ENCODE measurements at places on chromosomes 3 and 15.

- DNase-seq: no peak
These were observed 43.7 kb downstream of the CTDSPL start for GRCh38 chr3:37905346-37905745.

DNA sequence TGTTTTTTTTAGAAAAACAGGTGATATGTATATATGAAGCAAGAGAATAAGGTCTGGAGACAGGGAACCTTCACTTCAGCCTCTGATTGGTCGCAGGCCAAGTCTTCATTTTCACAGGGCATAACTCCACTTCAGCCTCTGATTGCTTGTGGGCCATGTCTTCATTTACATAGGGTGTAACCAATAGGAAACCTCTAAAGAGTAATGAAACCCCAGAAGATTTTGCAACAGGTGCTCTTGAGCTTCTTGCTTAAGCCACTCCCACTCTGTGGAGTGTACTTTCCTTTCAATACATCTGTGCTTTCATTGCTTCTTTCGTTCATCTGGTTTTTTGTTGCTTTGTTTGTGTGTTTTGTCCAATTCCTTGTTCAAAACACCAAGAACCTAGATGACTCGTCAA, 22.6 kb upstream of the SCG3 start:
- no peak for DNase-seq

- DNase-seq: no peak
These were observed 144.6 kb upstream of the TMCO5A start for GRCh38 chr15:37789881-37790280.

DNA sequence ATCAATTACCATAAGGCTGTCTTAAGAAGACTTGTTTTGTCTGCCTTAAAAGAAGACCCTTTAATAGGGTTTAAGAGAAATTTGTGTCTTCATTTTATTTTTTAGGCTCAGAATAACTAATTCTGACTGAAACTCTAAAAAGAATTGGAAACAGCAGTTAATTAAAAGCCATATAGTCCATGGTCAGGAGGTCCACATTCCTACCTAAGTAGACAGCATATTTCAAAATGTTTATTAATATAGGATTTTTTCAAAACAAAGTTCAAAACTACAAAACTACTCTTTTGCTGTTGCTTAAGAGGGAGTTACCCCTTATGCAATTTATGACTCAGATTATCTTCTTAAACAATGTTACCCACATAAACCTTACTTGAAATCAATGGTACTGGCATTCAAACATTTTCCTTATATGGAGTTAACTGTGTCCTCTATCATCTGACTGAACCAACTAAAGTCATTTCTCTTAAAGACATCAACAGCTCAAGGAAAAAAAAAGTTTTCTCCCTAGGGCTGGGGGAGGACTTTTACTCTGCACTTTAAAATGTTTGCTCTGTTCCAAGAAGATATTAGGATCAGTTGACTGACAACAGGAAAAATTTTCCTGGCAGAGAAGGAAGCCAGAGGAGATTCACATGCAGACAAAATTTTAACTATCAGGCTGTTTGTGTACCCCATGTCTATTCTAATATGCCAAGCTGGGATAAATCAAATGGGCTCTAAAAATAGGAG, 56.8 kb upstream of the NANOGP8 start:
- no peak for DNase-seq

GRCh38 chr3:142077859-142078500, 71.4 kb downstream of the TFDP2 start:
- DNase-seq: no peak

GRCh38 chr3:142808103-142808917, 80.6 kb downstream of the PCOLCE2 start:
- DNase-seq: no peak

DNA sequence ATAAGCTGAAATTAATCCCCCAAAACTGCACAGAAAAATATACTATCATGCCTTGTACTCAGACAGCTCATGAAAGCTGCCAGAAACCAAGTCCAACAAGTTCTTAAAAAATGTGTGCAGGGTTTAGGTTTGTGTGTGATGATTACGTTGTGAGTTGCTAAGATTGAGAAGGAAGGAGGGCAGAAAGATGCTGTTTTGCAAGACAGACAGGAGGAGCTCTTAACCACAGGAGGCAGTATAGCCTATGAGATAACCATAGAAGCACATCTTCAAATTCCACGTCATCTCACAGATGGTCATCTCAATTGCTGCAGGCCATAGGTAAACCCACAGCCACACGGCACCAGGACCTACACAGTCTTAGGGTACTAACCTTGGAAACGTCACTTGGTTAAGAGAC, 191.9 kb downstream of the STT3B start:
- no peak for DNase-seq

DNA sequence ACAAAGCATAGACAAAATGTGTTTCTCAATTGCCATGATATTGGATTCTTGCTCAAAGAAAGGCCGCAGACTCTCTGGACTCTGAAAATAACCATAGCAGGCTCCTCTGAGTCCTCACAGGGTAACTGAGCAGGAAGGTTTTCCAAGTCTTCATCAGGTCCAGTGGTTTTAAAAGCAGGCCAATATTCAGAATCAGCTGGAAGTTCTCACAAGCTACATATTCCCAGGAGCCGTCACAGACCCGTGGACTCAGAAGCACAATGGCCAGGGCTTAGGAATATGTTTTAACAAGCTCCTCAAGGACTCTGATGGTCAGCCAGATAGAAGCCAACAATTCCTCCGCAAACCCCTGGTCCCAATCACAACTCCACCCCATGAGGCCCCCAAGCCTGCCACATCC, 256.1 kb upstream of the ADAMTS9 start:
- DNase-seq: no peak

DNA sequence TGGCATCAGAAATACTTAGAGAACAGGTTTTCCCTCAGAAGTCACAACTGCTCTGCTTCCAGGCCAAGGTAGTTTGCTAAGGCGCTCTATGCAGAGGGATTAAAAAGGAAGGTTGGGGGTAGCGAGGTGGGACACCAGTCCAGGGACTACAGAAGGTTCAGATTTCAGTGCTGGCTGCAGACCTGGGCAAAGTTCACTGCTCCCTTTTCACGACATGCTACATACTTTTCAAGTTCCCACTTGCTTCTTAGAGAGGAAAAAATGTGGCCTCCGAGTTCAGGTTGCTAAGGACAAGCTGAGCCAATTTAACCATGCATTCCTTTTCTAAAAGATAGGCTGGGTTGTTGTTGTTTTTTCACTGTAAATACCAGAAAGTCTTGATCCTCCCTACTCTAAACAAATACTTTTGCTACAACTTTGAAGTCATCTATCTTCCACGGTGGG, 158.6 kb upstream of the NR2F2 start:
- no peak for DNase-seq

DNA sequence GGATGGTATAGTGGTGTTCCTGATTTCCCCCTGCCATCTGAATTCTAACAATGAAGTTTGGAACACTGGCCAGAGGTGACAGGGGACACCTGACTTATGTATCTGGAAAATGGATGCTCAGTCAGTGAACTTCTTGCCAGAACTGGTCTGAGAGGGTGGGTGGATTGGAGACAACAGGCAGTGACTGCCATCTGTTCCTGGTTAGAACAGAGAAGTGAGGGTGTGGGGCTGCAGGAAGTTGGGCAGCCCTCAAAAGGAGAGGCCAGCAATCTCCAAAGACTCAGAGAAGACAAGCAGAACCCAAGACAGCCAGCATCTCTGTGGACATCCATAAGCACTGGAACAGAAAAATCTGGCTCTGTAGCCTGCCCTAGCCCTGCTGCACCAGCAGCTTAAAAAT, 50.5 kb downstream of the ANP32A start:
- DNase-seq: no peak

GRCh38 chr3:128956440-128956839, 37.4 kb downstream of the CFAP92 start:
- no peak for DNase-seq

- no peak for DNase-seq
These were observed 511.0 kb downstream of the GRM7 start for GRCh38 chr3:7371693-7372572.

GRCh38 chr15:31822463-31822862, 207.9 kb upstream of the CHRNA7 start:
- no peak for DNase-seq

DNA sequence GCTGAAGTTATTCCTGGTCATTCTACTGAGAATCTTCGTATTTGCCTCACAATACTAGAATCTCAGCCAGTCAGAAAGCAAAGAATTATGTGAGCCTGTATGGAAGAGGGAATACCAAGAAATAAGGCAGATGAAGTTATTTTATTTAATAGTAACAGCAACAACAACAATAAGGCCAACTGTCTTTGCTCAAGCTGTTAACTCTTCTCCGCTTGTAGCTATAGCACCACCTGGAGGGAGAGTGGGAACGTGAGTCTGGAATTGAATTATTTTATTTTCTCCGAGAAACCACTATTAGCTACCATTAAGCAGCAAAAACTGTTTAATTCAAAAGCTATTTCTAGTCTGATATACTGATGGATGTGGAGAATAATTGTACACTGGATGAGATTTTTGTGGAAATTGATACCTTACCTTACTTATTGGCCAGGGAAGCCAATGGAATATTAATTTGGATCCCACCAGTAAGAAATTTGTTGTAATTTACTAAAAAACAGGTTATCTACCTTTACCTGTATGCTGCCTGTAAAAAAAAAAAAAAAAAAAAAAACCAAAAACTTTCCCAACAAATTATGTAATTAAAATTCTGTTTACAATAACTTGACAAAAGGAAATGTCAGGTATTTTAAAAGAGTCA, 50.1 kb downstream of the CALML4 start:
- DNase-seq: no peak

GRCh38 chr15:25186411-25186810, 231.6 kb downstream of the SNRPN start:
- no peak for DNase-seq

DNA sequence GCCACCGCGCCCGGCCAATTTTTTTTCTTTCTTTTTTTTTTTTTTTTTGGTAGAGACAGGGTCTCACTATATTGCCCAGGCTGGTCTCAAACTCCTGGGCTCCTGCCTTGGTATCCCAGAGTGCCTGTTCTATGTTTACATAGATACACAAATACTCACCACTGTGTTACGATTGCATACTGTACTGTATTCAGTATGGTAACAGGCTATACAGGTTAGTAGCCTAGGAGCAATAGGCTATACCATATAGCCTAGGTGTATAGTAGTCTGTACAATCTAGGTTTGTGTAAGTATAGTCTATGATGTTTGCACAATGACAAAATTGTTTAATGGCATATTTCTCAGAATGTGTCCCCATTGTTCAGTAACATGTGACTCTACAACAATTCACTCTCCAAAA, 26.6 kb downstream of the CSTA start:
- no peak for DNase-seq

DNA sequence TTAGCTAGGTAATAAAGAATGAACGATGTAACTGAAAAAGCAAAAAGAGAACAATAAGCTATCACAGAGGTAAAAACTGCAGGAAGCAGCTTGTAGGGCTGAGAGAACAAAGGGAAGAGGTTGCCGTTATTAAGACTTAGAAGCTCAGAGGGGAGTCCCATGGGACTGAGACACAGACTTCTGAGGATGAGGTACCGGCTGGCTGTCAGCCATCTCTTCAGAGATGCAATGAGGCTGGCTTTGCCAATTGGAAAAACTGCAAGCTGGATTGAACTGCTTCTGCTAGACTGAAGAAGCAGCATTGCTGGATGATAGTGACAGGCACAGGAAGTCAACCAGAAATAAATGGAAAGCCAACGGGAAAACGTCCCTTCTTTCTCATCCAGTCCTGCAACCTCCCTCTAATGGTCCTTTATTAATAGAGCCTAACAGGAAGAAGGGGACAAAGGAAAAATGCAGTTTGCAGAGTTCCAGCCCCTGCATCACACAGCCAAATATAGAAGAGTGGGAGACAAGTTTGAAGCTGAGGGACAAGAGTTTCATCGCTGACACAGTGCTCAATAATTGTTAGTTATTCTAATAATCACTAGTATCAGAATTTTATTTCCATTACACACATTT, 21.1 kb upstream of the KLHL6 start:
- DNase-seq: no peak

GRCh38 chr3:196108075-196108743, 26.3 kb upstream of the TFRC start:
- DNase-seq: no peak
